ENCODE measurements at places on chromosomes 11 and 22. TPM values are rescaled to one million over a fixed set of nuclear protein-coding genes. Genes with fewer than 3 reads are reported as not detected.

- no peak for DNase-seq
- no peaks in the 10 kb centered on the region for H3K36me3 ChIP-seq
- H3K4me1 ChIP-seq = peaks cover 7% of the 10 kb centered on the region
These were observed 49.3 kb downstream of the LRFN4 start for GRCh38 chr11:66906061-66906733.

Gene NAALAD2
- total RNA-seq = 7.2 TPM

Gene HTR3A
- 14.5 TPM for total RNA-seq

GRCh38 chr11:72988821-72989220 is 153.3 kb downstream of the FCHSD2 start:
- H3K4me1 ChIP-seq = no peaks in the 10 kb centered on the region
- H3K4me3 ChIP-seq = no peak overlapping the region
- peaks cover 2% of the 10 kb centered on the region for H3K27me3 ChIP-seq
- no peak for DNase-seq

Gene MYOD1
- total RNA-seq = not detected

Gene F2
- 0.29 TPM for total RNA-seq

- DNase-seq = no peak
- H3K4me1 ChIP-seq = no peaks in the 10 kb centered on the region
- H3K4me3 ChIP-seq = no peak overlapping the region
- H3K27me3 ChIP-seq = no peaks in the 10 kb centered on the region
- H3K36me3 ChIP-seq = peaks cover 10% of the 10 kb centered on the region
These were observed 37.1 kb downstream of the TAF1D start for GRCh38 chr11:93704237-93704636.

Gene APIP
- 20.9 TPM for total RNA-seq

DNA sequence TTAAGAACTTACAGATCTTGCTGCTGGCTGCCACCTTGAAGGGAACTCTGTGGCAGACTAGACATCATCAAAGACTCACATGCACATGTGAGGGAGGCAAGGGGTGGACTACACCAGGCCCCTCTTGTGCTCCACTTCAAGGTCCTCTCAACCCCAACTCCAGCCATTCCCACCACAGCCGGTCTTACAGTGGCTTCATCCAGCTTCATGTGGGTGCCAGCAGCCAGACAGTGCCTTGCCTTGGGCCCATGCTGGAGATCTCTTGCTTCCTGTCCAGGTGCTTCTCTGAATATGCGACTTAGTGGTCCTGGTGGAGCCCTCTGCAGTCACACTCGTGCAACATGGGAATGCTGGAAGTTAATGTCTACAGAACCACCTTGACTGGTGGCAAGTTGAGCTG is 44.6 kb upstream of the WNT7B start:
- no peak for DNase-seq
- peaks cover 5% of the 10 kb centered on the region for H3K27me3 ChIP-seq
- H3K36me3 ChIP-seq = peaks cover 4% of the 10 kb centered on the region
- no peak overlapping the region for H3K27ac ChIP-seq

Gene GRM5
- not detected for total RNA-seq
